Fibroblast of skin of scalp (primary cell): ENCODE measurements at places on chromosomes 1 and 21.

- DNase-seq: no peak
Observed at GRCh38 chr21:37564924-37565529, 198.5 kb downstream of the DYRK1A start.

GRCh38 chr1:15236321-15236721, 10.7 kb upstream of the FHAD1 start:
- peak; percentile 30 for DNase-seq

GRCh38 chr1:99788896-99789295, 22.5 kb upstream of the FRRS1 start:
- DNase-seq: no peak

GRCh38 chr1:30817548-30817947, 60.0 kb upstream of the LAPTM5 start:
- no peak for DNase-seq

DNA sequence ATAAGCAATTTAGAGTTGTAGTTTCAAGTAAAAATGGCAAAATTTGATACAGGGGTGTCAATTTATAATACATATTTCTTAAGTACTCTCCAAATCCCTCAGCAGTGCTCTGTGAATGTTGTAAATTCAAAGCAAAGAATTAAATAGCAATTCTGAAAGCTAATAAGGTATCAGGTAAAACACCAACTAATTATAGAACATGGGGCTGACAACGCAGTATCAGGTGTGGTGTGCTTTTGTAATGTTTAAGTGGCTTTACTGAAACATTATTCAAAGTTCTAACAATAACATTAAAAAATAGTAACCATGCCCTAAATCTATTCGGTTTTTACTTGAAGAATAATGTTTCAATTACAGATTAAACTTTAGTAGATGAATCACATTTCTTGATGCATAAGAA, 1271.2 kb upstream of the ADGRL2 start:
- no peak for DNase-seq

DNA sequence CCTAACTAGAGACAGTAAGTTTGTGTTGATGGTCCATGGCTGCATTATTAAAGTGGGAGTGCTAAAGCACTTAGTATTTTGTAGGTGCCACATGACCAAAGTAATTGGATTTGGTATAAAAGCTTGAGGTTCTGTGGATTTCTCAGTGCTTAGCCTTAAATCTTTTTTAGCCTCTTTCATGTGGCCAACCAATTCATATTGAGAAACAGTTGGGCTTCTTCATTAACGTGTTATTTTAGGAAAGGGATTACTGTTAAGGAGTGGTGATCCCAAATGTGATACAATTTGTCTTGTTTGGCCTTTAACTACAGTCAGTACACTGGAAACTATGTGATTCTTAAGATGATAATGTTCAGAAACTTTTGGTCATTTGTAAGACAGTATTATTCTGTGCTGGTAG, 25.5 kb downstream of the MAN1A2 start:
- DNase-seq: peak; percentile 14

- DNase-seq: no peak
Observed at GRCh38 chr1:230864441-230864840, 3.9 kb downstream of the C1orf198 start.

DNA sequence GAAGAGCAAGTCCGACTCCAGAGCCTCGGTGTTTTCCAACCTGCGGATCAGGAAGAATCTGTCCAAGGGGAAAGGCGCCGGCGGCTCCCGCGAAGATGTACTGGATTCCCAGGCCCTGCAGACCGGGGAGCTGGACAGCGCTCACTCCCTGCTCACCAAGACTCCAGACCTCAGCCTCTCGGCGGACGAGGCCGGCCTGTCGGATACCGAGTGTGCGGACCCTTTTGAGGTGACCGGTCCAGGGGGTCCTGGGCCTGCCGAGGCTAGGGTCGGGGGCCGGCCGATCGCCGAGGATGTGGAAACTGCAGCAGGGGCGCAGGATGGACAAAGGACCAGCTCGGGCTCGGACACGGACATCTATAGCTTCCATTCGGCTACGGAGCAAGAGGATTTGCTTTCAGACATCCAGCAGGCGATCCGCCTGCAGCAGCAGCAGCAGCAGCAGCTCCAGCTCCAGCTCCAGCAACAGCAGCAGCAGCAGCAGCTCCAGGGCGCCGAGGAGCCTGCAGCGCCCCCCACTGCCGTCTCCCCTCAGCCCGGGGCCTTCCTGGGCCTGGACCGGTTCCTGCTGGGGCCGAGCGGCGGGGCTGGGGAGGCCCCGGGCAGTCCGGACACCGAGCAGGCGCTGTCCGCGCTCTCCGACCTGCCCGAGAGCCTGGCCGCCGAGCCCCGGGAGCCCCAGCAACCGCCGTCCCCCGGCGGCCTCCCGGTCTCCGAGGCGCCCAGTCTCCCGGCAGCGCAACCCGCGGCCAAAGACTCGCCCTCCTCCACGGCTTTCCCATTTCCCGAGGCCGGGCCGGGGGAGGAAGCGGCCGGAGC, 827 bp downstream of the FMN2 start:
- DNase-seq: peak; percentile 79
